ENCODE measurements at places on chromosomes 3 and 15.

- no peak for DNase-seq
Observed at GRCh38 chr3:82355228-82355627, 593.8 kb upstream of the GBE1 start.

- no peak for DNase-seq
Observed at GRCh38 chr3:14569474-14570000, 29.4 kb upstream of the GRIP2 start.

GRCh38 chr3:157447026-157447694, 10.5 kb downstream of the PTX3 start:
- no peak for DNase-seq

DNA sequence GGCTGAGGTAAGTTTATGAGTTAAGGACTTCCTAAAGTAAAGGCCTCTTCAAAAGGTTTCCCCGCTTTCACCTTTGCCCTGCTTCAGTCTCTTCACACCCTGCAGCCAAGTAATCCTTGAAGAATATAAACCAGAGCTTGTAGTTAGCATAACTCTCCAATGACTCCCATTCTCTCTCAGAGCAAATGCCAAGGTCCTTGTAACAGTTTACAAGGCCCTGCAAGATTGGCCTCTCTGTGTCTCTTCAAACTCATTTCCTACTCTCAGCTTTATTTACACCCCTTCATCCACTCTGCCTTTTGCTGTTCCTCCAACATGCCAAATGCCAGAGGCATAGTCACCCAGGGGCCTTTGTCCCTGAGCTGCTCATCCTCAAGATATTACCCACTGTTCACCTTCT, 60.5 kb upstream of the MME start:
- DNase-seq: no peak

DNA sequence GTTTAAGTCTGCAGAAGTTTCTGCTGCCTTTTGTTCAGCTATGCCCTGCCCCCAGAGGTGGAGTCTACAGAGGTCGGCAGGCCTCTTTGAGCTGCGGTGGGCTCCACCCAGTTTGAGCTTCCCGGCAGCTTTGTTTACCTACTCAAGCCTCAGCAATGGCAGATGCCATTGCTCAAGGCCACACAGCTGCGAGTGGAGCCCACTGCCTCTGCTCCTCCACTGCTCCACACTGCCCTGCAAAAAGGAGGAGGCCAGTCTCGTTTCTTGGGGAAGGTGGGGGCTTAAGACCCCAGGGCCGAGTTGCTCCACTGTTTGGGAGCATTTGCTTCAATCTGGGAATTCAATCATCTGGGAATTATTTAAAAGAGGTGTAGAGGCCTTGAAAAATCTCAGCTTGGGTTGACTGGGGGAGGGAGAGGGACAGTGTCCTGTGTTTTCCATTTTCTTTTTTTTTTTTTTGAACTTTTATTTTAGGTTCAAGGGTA, 144.6 kb upstream of the MEF2A start:
- DNase-seq: no peak

GRCh38 chr3:52198643-52199608, 966 bp downstream of the ALAS1 start:
- no peak for DNase-seq

- no peak for DNase-seq
Observed at GRCh38 chr3:190877925-190878324, 15.4 kb upstream of the GMNC start.

DNA sequence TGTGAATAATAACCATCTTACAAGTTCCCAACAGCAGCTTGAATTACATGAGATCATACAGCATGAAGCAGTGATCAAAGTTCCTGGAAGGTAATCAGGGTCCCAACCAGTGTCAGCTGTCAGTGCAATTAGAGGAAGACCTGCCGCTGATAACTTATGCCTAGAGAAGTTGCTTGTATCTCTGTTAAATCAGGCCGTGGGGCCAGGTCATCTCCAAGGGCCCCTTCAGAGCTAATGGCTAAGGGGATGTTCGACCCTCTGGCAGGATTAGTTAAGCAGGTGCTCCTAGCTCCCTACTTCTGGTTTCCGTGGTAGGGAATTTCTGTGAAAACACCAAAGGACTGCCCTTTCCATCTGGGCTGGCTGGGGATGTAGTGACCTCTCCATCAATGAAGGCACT, 251.0 kb downstream of the FAM43A start:
- no peak for DNase-seq

DNA sequence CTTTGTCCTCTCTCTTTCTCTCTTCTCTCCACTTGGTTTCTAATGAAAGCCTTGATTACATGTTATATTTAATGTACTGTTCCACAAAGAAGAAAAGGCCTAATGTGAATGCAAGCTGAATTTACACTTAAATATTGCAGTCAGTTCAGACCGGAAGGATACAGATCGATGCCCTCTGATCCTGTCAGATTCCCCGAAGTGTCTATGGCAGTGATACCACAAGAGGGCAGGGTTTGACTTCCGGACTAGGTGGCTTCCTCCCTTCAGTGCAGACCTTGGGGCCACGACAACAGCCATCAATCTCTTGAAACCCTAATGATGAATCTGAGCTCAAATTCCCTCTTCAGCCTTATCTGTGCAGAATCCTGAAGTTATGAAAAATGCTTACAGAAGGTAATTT, 29.5 kb downstream of the AGTR1 start:
- peak; percentile 45 for DNase-seq

DNA sequence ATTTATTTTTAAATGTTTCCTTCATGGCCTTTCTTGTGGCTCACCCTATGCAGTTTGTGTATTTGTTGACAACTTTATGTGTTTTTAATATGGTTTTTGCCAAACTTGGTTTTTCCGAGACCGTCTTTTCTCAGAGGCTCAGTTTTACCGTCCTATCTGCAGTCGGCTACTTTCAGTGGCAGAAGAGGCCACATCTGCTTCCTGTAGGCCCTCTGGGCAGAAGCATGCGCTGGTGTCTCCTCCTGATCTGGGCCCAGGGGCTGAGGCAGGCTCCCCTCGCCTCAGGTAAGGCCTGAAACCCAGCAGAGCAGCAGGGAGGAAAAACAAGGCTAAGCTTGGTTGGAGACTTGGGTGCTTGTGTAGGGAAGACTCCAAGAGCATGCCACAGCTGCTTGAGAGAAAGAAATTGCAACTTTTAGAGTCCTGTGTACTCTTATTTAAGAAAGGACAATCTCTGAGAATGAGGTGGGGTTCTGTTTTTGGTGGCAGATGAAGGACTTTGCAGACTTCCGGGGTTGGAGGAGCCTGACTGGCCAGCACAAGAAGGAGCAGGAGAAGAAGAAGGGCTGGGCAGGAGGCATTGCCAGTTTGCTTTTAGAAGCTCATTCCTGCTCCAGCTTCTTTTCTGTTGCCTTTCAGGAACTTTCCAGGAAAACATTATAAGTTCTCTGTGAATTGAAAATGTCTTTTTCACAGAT, at the start of gene TIGIT:
TIGIT (plus strand) TSS at position 191 of the 698 bp plus-strand sequence; CDS start at position 225, 34 bp downstream.
- no peak for DNase-seq

GRCh38 chr3:192042116-192042515, 581.2 kb downstream of the PYDC2 start:
- DNase-seq: peak; percentile 85

GRCh38 chr3:56869157-56869889, 67.6 kb upstream of the ARHGEF3 start:
- DNase-seq: no peak

GRCh38 chr15:76163457-76164295, 103.9 kb downstream of the TMEM266 start:
- DNase-seq: no peak

GRCh38 chr3:71360764-71361163, 222.8 kb downstream of the FOXP1 start:
- peak; percentile 26 for DNase-seq

DNA sequence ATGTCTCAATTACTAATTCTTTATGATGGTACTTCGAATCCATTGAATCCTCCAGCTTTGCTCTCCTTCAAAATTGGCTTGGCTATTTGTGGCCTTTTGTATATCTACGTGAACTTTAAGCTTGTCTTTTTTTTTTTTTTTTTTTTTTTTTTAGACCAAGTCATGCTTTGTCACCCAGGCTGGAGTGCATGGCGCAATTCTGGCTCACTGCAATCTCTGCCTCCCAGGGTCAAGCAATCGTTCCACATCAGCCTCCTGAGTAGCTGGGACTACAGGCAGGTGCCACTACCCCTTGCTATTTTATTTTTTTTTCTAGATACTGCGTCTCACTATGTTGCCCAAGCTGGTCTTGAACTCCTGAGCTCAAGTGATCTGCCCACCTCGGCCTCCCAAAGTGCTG, 7.7 kb upstream of the DIPK2A start:
- DNase-seq: no peak

GRCh38 chr15:45795440-45796069, 160.7 kb downstream of the SQOR start:
- peak; percentile 48 for DNase-seq

DNA sequence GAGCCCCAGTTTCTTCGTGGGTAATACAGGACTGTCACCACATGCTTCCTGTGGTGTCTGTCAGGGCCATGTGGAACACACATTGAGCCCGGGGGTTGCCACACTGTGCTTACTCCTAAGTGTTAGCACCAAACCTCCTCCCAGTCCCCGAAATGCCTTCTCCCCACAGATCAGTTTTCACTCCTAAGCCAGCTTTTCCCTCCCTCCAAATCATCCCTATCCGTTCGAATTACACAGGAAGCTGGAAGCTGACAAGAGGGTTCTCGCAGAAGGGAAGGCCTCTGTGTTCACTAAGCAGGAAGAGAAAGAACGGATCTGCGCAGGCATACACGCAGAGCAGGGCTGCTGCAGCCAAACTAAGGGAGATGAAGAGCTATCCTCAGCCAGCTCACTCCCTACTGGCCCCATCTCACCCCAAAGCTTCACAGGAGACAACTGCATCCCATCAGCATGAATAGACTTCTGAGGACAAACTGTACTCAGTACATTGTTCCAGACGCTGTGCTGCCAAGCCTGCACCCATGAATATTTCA, 32.3 kb downstream of the XXYLT1 start:
- no peak for DNase-seq

DNA sequence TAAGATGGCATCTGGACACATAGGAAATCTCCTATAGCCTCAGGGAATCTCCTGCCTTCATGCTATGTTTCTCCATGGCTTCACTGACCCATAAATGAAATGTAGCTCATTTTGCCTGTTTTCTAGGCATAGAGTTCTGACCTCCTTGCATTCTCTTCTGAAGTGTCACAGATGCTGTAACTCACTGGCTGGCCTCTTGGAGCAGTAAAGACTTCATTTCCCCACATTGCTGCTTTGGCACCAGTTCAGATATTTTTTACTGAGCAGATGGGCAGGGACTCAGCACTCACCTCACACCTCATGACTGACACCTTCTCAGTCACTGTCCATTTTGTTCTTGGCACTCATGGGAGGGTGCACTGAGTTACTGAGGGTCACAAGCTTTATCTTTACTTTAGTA, 286.7 kb upstream of the TGFBR2 start:
- DNase-seq: peak; percentile 17

GRCh38 chr3:64467255-64467944, 220.4 kb downstream of the ADAMTS9 start:
- no peak for DNase-seq

GRCh38 chr15:58559904-58560588, 128.3 kb downstream of the LIPC start:
- no peak for DNase-seq

DNA sequence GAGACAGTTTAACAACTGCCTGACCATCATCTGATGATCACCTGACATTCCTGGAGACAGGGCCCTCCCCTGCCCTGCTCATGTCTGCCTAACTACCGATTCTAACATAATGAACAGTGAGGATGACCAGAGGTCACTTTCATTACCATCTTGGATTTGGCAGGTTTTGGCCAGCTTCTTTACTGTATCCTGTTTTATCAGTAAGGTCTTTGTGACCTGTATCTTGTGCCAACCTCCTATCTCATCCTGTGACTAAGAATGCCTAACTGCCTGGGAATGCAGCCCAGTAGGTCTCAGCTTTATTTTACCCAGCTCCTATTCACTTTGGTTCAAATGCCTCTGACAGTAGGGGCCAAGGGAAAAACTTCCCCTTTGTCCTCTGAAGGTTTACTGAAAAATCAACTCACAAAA, 40.2 kb downstream of the METTL6 start:
- DNase-seq: no peak

DNA sequence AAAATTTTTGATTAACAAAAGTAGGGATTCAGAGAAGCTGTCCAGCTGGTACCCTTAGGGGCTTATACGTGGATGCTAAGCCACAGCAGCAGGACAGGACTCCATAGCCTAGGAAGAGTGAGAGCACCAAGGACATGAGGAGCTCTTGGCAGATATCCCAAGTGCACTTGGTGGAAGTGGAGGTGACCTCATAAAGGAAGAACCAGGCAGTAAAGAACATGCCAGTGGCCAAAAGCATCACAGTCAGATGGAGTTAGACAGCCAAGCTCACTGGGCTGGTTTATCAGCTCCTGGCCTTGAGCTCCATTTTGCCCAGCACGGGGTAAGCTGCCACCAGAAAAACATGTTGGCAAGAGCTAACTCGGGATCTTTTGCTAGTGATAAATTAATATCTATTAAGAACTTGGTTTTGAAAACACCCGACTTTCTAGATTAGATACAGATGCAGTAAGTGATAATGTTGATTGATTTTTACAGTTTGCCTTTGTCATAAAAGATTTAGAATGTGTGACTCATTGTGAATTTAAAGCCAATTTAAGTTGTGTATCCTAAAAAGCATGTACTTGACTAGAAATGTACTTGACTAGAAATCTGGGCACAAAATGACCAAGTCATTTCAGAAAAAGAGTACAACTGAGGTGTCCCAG, 108.0 kb downstream of the CMSS1 start:
- DNase-seq: no peak

DNA sequence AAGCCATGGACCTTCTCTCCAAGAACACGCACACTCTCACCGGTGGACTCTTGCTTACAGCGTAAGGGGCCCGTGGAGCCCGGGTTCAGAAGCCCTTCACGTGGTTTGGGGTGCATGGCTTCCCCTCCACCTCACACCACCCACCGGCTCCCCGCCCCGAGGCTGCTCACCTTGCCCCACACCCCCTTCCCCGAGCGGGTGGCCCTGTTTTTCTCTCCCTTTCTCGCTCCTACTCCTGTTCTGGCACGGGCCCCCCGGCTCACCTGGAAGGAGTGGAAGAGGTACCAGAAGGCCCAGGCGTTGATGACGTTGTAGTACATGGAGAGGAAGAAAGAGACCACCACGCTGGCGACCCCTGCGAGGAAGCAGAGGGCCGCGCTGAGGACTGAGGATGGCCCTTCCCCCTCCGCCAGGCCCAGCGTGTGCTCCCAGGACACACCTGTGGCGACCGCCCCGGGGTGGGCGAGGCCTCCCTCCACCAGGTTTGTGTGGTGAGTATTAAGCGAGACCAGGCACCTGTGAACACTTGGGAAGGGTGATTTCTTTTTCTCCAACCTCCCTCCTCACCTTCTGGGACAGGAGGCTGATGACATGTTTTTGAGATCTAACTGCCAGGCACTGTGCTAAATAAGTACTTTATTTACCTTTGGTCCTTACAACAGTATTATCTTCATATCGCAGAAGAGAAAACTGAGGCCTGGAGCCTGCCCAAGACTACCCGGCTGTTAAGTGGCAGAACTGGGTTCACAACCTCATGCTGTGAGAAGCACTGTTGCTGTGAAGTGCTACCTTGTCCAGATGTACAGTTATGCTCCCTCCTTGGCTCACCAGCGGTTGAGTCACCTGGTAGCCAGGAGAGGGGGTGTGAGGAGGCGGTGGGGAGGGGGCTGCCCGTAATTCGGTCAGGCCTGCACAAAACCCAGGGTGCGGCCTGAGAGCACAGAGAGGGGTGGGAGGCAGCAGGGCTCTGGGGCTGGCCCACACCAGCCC, 16.3 kb downstream of the SLC6A20 start:
- no peak for DNase-seq

GRCh38 chr3:13873818-13874217, 6.1 kb downstream of the WNT7A start:
- no peak for DNase-seq

GRCh38 chr3:192408007-192408646, 319.2 kb downstream of the FGF12 start:
- no peak for DNase-seq
